ENCODE measurements at places on chromosomes 12 and 14.

GRCh38 chr12:43407816-43408645 lies 144.0 kb downstream of the ADAMTS20 start:
- no peak for DNase-seq

DNA sequence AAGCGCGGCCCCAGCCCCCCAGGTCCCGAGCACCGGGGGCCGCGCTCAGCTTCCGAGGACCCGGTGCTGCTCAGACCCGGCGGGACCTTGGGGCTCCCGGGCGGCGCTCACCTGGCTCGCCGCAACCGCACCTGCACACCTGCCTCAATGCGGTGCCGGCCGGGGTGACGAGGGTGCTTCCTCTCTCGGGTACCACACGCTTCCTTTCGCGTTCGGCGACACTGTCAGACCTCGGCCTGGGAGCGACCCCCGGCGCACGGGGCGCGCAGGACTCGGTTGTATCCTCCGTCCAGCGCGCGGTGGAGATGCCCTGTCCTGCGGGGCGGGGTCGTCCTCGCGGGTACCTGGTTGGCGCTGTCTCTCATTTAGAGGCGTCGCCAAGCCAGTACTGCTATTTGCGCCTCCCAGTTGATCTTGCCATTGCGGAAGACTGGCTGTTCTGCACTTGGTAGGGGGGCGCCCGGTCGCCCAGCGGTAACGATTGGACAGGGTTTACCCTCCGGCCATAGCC lies 718 bp downstream of the PACS2 start:
- DNase-seq = no peak

DNA sequence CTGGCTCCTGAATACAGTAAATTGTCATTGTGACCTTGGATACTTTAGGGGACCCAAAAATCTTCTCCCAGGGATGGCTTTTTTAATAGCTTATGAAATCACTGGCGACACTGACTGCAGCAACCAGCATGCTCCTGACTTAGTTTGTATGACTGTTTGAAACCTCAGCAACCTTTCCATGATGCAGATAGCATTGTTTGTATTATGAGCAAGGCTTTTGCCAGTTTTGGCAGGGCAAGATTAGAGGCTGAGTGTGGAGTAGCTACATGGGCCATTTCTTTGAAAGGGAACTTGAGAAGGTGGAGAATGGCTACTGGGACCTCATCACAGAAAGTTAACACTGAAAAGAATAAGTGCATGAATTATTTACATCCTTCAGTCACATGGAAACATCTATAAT lies 50.9 kb downstream of the SLC4A8 start:
- no peak for DNase-seq

DNA sequence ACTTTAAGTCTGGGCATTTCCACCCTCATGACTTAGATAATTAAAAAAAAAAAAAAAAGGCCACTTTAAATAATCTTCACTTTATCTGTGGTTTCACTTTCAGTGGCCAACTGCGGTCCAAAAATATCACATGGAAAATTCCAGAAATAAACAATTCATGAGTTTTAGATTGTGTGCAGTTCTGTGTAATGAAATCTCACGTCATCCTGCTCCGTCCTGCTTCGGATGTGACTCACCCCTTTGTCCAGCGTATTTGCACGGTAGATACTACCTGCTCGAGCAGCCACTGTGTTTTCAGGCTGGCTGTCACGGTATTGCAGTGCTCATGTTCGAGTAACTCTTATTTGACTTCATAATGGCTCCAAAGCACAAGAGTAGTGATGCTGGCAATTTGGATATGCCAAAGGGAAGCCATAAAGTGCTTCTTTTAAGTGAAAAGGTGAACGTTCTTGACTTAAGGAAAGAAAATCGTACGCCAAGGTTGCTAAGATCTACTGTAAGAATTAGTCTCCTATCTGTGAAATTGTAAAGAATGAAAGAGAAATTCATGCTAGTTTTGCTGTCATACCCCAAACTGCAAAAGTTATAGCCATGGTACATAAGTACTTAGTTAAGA lies 2.4 kb downstream of the E2F7 start:
- DNase-seq = no peak

GRCh38 chr14:20755037-20755436 lies 9.3 kb downstream of the EDDM3A start:
- no peak for DNase-seq

All from stimulated activated CD8-positive, alpha-beta memory T cell treated with anti-CD3 and anti-CD28 coated beads, Interleukin-12 subunit alpha, Interleukin-12 subunit beta, amount 100 ng/mL, for 1 hour (primary cell).